Left ventricle myocardium inferior (tissue), 1 donor: ENCODE measurements at places on chromosomes 13 and 19. TPM values are rescaled to one million over a fixed set of nuclear protein-coding genes. Genes with fewer than 3 reads are reported as not detected.

OR4F17 gene
- not detected for total RNA-seq

SMARCA4 gene
- total RNA-seq = 38.8 TPM

TNFSF9 gene
- 0.38 TPM for total RNA-seq

ZNF506 gene
- 10.0 TPM for total RNA-seq

ADGRE3 gene
- total RNA-seq = not detected

CPB2 gene
- total RNA-seq = not detected

ZFP36 gene
- 34.8 TPM for total RNA-seq

FSD1 gene
- not detected for total RNA-seq

CASP14 gene
- not detected for total RNA-seq

QPCTL gene
- total RNA-seq = 2.2 TPM

GET3 gene
- total RNA-seq = 65.1 TPM

MATK gene
- total RNA-seq = 0.14 TPM

UHRF1 gene
- total RNA-seq = 1.3 TPM

LPAR2 gene
- total RNA-seq = 0.88 TPM

- DNase-seq = no peak
Measured at GRCh38 chr13:76803831-76804230, 82.4 kb downstream of the KCTD12 start.

- DNase-seq = no peak
Measured at GRCh38 chr19:40745402-40745780, 4.9 kb downstream of the ACTMAP start.

DNA sequence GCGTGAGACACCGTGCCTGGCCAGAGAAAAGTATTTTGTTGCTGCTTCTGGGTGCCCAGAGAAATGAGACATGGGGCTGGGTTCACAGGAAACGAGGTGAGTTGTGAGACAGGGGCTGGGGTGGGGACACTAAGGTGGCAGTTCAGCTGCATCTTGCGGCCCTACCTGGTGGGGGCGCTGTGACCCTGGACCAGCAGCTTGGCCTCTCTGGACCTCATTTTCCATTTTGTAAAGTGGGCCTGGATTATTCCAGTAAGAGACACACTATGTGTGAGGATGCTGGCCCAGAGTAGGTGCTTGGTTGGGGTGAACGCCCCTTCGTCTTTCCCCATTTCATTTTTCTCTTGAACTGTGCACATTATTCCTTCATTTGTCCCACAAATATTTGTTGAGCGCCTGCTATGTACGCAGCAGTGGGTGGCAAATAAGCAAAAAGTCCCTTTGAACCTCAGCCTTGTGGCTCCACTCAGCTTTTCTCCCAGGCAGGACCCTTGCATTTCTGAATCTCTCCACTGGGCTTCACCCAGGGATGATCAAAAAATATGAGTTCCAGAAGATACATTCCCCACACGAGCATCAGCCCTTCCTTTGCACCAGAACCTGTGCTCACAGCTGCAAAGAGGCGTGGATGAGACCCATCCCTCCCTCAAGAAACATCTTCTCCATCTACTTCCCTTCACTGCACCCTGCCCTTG, 26.6 kb upstream of the OR10H1 start:
- no peak for DNase-seq

DNA sequence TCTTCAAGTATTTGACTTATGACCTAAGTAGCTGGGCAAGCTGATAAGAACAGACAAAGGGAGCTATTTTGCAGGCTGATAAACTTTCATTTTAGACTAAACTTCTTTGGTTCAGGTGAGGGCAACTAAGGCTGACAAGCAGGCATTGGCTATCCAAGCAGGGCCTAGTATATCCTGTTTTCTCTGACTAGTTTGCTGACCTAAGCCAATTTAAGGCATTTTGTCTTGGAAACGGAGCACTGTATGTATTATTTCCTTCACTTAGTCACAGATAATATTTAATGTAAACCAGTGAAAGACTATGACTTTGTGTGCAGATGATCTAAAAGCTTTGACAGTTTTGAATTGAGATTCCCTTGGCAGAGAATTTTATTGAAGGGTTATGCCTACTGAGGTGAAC, 172.5 kb downstream of the POU4F1 start:
- DNase-seq = no peak

DNA sequence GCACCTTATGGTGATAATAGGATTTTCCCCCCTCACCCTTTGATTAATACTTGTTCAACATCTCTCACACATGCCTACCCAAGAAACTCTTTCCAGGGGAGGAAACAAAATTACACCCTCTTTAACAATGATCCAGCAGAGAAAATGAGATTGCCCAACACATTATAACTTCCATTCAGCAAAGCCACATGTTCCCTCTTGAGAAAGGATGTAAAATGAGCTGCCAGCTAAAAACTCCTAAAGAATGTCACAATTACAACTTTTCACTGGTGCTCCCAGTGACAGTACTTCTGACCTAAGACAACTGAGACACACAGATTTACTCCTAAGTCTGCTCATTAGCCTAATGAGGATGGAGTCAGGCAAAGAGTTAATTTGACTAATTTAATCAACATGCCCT, 621.4 kb downstream of the DIAPH3 start:
- DNase-seq = no peak

DNA sequence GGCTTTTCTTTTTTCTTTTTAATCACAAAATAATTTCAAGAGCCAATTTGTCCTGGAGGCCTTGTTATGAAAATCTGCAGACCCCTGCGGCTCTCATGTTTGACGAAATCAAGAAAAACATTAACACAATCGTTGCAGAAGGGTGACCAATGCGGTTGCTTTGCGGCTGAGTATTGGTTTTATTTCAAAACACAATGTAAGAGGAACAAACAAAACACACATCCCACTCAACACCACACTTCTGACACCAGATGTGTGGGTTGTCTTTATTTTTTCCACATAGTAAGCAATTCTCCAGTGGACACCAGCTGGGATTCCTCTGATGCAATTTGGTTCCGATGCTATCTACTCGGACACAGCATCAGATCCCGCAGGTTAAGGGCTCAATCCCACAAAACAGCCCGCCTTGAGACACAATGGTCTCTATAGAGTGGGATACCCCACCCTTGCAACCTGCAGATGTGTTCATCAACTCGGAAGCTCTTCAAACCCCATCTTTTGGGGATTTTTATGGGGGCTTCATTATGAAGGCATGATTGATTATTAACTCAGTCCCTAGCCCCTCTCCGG, 21.9 kb upstream of the CCDC124 start:
- no peak for DNase-seq

DNA sequence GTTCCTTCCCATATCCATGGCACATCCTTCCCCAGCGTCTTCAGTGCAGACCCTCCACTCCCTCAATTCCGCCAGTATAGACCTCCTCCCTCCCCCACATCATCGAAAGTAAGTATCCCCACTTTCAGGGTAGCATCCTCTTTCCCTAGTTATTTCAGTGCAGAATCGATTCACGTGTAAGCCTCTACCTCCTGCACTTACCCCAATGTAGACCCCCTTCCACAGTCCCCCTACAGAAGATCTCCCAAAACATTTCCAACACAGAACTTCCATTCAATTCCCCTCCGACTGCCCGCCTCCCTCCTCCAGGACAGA, 664 bp downstream of the IRF3 start:
- no peak for DNase-seq

- no peak for DNase-seq
Measured at GRCh38 chr13:83211301-83211700, 671.0 kb downstream of the SLITRK1 start.

DNA sequence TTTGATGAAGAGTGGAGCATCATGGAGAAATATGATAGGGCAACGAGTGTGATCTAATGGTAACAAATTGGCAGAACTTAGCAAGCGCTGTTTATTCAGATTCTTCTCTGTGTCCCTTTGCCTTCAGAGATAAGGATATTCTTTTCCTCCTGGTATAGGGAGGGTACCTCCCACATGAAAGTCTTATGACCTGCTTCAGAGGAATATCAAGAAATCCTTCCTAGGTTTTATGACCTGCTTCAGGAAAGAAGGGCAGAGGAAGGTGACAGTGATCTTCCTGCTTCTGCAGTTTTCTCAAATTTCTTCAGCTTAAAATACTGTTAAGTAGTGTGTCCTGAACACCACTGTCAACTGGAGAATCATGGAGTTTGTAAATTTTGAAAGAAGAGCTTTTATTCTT, 144.3 kb downstream of the DNAJC15 start:
- no peak for DNase-seq

GRCh38 chr19:13270514-13271105, 120.4 kb downstream of the IER2 start:
- no peak for DNase-seq

- DNase-seq = no peak
Measured at GRCh38 chr19:4174213-4174894, 8.0 kb downstream of the SIRT6 start.

DNA sequence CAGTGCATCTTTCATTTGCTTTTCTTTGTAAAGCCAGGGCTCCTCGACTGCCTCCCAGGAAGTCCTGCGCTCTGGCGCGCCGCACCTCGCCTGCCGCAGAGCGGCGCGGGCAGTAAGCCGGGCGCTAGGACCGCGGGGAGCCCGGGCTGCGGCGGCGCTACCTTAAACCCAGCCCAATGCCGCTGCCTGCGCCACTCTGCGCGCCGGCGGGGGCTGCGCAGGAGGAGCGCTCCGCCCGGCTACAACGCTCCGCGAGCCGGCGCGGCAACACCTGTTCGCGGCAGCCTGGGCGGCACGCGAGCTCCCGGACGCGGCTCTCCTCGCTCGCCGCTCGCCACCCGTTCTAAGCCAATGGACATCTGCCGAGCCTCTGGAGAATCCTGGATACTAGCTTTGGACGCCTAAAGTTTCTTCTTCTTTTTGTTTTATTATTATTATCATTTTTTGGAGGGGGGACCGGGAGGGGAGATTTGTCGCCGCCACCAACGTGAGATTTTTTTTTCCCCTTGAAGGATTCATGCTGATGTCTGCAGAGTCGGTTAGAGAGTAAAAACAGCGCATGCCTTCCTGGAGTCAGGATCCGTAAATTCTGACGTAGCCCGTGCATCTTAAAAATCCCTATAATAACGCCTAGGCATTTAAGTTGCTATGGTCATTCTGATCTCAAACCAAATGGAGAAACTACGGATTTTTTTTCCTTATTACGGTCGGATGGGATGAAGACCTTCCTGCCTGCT, at the start of gene FGF9:
Gene FGF9 (plus strand): TSS at position 191 of the 737 bp plus-strand sequence. CDS start 840 bp downstream, outside the sequence.
- peak; percentile 76 for DNase-seq

GRCh38 chr13:36819739-36820090, 693 bp downstream of the RFXAP start:
- no peak for DNase-seq

DNA sequence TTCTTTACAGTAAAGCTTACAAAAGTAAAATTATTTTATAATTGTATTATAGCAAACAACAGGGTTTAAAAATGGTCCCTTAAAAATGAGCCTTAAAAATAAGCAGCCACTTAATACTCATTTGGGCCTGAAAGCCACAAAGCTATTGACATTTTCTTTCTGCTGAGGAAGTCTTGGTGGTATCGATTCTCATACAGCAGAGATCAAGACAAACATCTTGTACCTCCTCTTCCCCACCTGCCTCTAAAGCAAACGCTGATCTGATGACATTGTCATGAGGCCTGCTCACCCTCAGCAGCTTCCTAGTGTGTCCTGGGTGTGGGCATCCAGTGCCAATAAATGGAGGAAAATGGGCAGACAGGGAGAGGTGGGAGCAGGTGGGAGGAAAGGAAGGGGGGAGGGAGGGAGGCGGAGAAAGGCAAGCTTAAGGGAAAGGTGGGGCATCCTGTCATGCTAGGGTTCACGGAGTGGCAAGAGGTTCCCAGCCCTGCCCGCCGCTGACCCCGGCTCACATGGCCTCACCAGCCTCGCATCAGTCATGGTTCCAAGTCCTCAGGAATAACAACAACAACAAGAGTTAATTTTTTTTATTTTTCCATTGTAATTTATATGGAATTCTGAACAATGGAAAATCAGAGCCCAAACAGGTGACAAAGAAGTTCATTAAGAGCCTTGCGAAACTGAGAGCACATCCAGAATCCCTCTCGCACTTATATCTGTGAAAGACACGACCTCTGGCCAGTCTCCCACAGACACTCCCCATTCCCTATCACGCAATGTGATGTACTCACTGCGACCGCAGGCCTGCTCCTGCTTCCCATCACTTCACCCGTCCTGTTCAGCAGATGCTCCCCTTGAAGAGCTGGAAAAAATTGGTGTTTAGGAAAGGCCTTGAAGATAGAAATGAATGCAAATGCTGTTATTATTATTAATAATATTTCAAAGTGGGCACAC, 15.1 kb upstream of the ATP11A start:
- DNase-seq = no peak

DNA sequence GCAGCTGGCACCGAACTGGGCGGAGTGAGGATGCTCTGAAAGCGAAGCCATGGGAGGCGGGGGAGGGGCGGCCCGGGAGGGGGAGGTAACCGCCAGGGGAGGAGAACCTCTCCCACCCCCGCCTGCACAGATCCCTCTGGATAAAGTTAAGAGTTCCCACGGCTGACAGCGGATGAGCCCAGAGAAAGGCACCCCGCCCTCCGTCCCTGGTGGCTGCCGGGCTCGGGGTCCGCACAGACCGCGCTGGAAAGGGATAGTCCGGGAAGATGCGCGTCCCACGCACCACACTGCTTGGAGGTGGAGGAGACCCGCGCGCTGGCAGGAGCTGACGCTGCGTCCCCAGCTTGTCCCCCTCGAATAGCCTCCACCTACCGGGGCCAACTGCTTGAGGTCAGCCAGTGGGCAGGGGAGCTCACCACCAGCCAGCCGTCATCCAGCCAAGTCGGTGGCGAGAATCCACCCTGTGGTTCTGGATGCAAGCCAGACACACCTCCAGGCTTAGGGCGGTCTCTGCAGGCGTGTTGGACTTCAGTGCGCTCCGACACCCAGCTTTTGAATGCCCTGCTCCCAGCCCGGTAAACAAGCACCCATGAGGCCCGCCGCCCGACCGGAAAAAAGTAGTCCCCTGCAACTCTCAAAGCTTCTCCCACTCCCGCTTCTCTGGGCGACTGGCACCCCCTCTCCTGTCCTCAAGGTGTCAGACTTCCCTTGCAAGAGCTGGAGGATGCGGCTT, at the start of gene TRPC4:
Gene TRPC4 (minus strand): TSS at position 17 of the 733 bp plus-strand sequence. CDS start 86,439 bp downstream, outside the sequence.
- DNase-seq = peak; percentile 40

GRCh38 chr13:44131069-44131614, 242.5 kb upstream of the SERP2 start:
- no peak for DNase-seq

DNA sequence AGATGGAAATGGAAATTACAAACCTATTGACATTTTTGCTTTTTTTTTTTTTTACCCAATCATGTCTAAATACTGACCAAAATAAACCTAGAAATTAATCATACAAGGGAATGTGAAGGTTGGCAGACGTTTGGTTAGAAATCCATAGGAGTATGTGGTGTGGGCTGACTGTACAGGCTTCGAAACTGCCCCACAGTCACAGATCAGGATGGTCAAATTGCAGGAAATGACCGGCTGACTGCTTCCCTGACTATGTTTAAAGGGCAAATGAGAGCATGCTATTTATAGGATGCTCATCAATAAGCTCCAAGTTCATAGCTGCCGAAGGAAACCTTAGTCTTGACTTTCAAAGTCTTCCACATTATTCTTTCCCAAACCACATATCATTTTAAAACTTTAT, 118.4 kb downstream of the COG6 start:
- no peak for DNase-seq

DNA sequence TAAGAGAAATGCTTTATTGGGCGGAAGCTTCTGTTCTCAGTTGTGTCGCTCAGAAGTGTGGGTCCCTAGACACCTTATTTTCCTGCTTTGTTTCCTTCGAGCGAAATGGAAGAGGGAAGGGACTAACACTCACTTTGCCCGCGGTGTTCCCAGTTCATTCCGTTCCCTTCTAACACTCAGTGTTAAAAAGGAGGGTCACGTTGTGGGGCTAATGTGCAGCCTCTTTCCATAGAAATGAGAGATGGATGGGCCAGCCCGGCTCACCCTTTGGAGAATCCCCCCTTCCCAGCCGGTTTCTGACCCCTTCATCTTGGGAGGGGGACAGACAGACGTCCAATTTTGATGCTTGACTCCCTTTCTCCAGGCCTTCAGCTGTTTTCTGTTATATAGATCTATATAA, 2.3 kb downstream of the ATP11A start:
- DNase-seq = no peak
